ENCODE measurements at places on chromosomes 16 and 17. TPM values are rescaled to one million over a fixed set of nuclear protein-coding genes. Genes with fewer than 3 reads are reported as not detected.

Gene DRC7
- 0.20 TPM for total RNA-seq

Gene TBC1D3I
- total RNA-seq, result 0.22 TPM

Gene COX11
- total RNA-seq, result 83.7 TPM

Gene SOST
- not detected for total RNA-seq

Gene IRF8
- total RNA-seq, result 2.2 TPM
